ENCODE measurements at places on chromosomes 3 and 15.

DNA sequence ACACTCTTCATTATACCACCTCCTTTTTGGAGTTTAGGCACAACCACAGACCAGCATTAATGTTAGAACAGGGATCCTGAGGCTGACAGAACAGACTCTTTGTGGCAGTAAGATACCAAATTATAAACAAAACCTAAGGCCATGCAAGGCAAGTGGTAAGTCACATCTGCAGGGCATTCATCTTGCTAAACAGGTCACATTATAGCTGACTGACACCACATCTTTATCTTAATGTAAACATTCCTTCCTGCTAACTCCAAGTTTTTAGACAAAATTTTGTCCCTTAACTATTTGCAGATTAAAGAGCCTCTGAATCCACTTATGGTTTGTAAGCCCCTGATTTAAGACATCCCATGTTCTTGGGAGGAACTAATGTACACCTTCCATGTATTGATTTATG lies 500.6 kb downstream of the PYDC2 start:
- no peak for DNase-seq

GRCh38 chr3:186258968-186259367 lies 103.1 kb downstream of the DGKG start:
- DNase-seq: no peak

DNA sequence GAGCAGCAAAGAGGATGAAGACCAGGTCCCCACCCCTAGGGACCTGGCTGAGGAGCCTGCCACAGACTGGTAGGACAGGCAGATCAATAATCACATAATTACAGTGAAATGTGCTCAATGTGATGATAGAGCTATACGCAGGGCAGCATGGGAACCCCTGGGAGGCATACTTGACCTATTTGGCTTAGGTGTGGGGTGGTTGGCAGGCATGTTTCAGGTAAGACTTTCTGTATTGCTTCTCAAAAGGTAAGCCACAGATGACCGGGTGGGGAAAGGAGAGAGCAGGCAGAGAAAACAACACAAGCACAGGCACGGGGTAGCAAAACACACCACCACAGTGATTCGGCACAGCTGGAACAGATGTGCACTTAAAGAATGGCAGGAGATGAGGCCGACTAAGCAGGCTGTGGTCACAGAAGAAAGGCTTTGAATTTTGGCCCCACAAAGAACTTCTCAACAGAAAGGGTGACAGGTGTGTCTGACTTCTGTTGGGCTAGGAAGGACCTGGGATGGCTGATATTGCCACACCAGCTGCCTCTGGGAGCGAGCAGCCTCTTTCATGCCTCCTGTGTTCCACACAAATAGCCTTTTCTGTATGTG lies 64.1 kb downstream of the ABCC5 start:
- no peak for DNase-seq

DNA sequence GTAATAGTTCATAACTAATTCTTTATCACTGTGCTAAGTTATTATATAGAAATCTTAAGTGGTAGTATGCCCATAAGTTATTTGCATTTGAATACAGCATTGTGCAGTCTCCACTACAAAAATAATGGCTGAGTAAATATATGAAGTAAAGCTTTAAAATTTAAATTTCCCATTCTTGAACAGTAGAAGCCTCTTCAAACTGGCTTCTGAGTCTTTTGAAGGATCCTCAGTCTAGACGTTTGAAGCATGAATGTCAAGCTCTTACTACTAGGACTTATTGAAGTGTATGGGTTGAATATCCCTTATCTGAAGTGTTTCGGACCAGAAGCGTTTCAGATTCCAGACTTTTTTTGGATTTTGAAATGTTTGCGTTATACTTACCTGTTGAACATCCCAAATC lies 16.3 kb downstream of the MORF4L1 start:
- no peak for DNase-seq

- no peak for DNase-seq
Measured at GRCh38 chr3:41018855-41019254, 180.4 kb upstream of the CTNNB1 start.

DNA sequence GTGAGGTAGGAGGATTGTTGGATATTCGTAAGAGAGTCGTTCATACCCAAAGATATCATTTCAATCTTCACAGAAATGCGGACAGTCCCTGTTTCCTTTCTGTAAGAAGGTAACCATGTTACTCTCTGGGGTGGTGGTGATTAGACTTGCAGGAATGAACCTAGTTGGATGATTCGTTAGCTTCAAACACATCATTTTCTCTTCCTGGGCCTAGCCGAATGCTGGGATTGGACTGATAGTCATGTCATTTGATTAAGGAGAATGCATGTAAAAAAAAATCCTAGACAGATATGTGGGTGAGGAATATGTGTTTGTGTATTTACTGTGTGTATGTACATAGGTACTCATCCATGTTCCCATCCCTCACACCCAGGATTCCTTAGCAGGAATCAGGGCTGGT lies 12.4 kb downstream of the SLCO3A1 start:
- DNase-seq: no peak

DNA sequence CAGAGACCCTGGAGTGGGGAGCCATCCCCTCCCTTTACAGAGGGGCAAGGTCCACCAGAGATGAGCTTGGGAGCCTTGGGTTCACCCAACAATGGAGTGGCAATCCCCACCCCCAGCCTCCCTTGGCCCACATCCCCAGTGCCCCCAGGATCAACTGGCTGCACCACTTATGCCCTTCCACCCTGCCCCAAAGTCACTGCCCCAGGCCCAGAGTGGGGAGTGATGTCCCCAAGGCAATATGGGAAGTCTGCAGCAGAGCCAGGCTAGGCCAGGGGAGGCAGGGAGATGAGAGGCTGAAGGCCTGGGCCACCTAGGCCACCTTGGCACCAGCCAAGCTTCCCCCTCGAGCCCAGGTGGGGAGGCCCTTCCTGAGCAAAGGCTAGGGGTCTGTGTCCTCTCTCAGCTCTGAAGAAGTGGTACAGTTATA lies 145.5 kb downstream of the SMAD6 start:
- no peak for DNase-seq

DNA sequence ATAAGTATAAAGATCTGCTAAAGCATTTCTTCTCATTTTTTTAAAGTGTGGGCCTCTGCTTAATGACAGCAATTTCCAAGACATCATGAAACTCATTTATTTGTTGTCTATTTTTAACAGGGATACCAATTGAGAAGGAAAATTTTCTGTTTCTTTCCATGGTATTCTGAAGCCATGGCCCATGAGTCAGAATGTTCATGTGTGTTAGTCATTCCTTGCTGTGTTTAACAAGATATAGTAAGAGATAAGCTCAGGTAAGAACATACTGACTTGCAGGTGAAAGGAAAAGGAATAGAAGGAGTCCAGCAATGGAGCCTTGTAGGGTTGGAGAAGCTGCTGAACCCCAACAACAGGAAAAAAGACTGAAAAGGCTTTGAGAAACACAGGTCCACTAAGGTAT lies 17.0 kb upstream of the ARID3B start:
- DNase-seq: no peak

DNA sequence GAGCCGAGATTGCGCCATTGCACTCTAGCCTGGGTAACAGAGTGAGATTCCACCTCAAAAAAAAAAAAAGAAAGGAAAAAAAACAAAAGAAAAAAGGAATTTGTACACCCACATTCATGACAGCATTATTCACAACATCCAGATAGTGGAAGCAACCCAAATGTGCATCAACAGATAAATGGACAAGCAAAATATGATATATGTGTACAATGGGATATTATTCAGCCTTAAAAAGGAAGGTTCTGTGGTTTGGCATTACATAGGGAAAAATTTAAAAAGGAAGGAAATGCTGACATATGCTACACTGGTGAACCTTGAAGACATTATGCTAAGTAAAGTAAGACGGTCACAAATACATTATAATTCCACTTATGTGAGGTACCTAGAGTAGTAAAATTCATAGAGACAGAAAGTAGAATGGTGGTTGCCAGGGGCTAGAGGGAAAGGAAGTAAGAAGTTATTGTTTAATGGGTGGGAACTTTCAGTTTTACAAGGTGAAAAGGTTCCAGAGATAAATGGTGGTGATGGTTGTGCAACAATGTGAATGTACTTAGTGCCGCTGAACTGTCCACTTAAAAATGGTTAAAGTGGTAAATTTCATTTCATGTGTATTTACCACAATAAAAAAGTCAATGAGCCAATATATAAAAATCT lies 118.5 kb downstream of the MYLK start:
- DNase-seq: no peak

- no peak for DNase-seq
Measured at GRCh38 chr15:45435124-45435903, 57.0 kb upstream of the GATM start.

DNA sequence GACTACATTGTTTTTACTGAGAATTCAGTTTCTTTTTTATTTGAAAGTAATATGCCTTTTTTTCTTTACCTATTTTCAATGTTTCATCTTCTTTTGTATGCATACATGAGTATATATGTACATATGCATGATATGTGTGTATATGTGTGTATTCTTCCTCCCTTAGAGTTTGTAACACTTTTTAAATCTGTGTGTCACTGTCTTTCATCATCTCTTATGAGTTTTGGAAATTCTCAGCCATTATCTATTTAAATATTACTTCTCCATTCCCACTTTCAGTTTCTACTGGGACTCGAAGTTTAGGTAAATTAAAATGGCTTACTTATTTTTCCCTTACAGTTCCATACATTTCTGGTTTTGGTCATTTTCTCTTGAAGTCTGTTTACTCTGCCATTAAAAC lies 754.1 kb downstream of the GRM7 start:
- DNase-seq: no peak

DNA sequence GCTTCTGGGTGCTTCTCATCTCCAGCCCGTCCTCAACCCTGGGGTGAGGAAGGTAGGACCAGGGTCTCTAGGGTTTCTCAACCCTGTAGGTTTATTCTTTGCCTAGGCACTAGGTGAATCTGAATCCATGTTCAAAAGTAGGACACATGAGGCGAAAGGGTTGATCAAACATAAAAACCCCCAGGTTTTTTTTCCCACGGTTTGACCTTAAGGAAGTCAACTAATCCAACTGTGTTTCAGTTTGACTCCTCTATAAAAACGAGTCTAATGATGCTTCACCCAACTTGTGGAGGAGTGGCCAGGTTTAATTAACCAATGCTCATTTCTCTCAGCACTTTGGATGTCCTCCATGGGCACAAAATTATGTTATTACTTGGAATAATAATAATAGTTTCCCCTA lies 335.9 kb upstream of the ICE2 start:
- DNase-seq: no peak

DNA sequence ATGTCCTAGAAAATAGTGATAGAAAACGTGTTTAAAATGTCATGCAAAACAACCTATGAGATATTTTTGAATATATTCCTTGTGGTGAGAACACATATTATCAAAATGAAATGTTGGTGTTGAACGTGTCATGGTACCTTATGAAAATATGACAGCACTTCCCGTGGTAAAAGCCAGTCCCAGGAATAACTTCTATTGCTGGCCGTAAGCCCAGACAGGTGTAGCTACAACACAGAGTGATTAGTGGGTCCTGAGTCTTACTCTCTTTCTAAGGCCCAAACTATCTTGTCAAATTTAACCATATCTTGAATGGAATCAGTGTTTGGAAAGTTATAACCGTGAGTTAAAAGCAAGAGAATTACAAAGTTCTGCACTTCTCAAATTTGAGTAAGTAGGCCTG lies 24.1 kb downstream of the RARB start:
- DNase-seq: no peak

- DNase-seq: no peak
Measured at GRCh38 chr15:60937278-60937677, 291.8 kb downstream of the RORA start.

- DNase-seq: no peak
Measured at GRCh38 chr15:39582977-39583595, 2.2 kb downstream of the THBS1 start.

DNA sequence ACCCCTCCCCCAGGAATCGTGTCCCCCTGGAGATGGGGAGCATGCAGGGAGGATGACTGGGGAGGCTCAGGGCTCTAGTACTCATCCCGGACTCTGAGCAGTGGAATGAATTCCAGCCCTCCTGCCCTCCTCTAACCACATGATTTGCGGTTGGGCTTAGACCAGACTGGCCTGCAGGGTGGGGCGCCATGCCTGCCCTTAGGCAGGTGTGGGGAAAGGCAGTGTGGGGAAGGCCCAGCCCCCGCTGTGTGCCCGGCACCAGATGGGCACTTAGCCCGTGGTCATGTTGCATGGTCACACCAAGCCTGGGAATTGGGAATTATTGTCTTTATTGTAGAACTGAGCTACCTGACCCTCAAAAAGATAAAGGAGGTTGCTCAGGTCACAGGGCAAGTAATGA lies 283.8 kb downstream of the TLE3 start:
- DNase-seq: no peak

DNA sequence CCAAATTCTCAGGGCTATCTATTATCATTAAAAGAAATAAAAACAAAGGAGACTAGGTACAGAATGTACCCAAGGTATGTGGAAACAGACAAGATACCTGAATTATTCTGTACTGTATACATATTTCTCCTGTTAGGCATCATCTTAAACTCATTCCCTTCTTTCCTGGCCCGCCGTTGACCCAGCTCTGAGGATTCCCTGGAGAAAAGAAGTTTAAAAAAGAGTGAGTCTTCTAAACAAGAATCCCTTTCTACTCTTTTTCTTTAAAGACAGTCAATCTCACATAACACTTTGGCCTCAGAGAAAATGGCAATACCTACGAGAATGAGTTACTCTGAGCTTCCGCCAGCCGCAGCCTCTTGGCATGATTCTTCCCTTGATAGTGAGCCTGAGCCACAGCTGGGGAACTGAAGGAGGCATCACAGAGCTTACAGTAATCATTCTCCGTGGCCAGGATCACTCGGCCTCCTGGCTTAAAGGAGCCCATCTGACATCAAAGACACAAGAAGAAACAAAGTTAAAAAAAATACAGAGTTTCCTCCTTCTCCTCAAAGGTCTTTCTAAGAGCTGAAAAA lies 44.2 kb downstream of the ZMAT3 start:
- DNase-seq: no peak

GRCh38 chr3:194938845-194939531 lies 253.3 kb downstream of the FAM43A start:
- no peak for DNase-seq

- no peak for DNase-seq
Measured at GRCh38 chr15:74235962-74236361, at the start of gene CCDC33. TSS of gene CCDC33 (plus strand) at chr15:74236326. CDS start at chr15:74236720, 394 bp downstream.

- no peak for DNase-seq
Measured at GRCh38 chr3:183038221-183038620, 57.9 kb upstream of the DCUN1D1 start.

DNA sequence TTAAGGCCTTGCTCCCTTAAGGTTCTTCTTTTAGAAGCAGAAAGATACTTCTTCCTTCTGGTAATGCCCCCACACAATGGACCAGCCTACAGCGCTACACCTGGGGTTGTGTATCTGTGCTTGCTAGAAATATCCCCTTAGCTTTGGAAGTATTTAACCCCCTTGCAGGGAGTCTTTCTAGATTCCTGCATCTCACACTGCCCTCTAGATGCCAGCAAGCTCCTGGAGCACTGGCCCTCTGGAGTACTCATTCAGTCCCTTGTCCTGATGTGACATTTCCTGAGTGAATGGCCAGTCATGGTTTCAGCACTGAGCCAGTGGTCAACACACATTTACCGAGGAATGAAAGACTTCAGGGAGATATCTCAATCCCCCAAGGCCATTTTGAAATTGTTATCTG lies 30.4 kb upstream of the RBP2 start:
- DNase-seq: no peak
